Activated CD4-positive, CD25-positive, alpha-beta regulatory T cell (primary cell): ENCODE measurements at places on chromosomes 3 and 15.

DNA sequence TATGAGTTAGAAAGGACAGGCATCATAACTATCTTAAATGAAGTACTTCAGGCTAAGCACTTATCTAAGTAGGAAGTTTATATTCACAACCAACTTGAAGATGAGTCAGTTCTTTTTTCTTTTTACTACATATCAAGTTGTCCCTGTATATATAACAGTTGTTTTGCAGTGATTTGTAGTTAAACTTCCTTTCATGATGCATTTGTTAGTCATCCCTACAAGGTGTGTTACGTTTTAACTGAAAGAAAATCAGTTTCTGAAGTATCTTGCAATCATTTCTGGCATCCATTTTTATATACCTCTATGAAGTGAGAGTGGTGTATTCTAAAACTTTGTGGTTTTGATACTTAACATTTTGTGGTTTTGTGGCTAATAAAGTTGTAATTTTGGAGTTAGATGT lies 46.1 kb downstream of the ZFAND6 start:
- DNase-seq, result no peak

GRCh38 chr3:36543276-36543997 lies 163.1 kb downstream of the STAC start:
- DNase-seq, result no peak

DNA sequence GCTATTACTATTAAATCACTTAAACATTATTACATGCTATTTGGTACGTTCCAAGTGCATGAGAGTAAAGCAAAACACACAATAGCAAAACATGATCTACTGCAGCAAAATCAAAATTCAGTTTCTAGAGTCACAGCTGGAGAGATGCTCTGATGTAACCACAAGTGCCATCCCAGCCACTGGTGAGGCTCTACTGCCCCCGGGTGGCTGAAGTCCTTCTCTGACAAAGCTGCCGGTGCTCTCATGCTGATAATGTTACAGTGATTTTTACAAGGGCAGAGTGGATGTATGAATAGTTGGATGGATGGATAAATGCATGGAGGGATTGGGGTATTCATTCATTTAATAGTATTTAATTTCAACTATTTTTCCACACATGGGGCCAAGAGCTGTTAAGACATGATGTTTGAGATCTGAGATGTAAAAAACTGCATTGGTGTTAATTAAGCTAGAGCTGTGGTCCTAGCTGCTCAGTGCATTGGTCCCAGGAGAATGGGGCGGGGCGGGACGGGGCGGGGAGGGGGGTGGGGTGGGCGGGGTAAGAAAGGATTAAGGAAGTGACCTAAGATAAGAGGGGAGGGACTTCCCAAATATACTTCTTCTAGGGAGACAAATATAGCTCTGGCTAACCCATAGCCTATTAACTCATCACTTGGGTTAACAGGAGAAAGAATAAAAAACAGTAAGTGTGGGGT lies 5.3 kb upstream of the SPESP1 start:
- peak; percentile 22 for DNase-seq

DNA sequence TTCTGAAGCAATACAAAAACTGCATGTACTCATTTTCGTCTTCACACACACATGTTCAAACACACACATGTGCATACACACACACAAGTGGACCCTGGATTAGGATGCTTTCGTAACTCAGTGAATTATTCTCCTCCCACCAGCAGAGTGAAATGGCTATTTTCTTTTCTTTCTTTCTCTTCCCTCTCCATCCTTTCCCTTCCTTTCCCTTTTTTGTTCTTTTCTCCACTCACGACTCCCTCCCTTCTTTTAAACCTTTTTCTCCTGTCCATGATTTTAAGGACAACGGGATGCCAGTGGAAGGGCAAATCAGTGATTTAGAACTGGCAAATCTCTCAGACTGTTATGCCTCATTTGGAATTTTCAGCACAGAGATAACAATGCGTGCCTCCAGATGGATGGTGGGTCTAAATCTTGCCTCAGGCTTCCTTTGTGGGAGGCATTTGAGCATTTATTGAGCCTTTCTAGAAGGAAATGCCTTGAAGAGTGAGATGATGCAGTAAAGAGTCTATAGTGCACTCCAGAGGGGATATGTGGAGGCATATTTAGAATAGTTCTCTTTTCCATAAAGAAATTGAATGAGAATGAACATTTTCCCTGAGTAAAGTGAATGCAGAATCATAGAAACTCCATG lies 130.4 kb upstream of the SLC7A14 start:
- no peak for DNase-seq

GRCh38 chr3:114290911-114291901 lies 2.6 kb upstream of the TIGIT start:
- DNase-seq, result peak; percentile 99

GRCh38 chr3:29503958-29504357 lies 223.1 kb downstream of the RBMS3 start:
- DNase-seq, result no peak

- no peak for DNase-seq
Observed at GRCh38 chr3:18234717-18235335, 190.3 kb downstream of the SATB1 start.

DNA sequence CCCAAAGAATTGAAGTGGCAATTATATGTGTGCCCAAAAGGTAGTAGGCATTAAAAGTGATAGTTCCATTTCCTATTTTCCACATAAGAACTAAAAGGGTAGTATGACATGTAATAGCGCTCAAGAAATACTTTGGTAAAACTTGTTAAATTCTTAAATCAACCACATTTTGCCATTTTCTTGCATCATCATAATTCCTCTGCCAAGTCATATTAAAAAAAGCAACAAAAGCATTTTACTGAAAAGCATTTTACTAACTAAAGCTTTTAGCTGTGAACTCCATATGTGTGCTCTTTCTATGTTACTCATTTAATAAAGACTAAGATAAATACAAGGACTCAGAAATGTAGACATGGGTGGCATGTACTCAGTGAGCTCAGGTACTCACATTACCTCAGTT lies 70.1 kb downstream of the GPR160 start:
- DNase-seq, result no peak

DNA sequence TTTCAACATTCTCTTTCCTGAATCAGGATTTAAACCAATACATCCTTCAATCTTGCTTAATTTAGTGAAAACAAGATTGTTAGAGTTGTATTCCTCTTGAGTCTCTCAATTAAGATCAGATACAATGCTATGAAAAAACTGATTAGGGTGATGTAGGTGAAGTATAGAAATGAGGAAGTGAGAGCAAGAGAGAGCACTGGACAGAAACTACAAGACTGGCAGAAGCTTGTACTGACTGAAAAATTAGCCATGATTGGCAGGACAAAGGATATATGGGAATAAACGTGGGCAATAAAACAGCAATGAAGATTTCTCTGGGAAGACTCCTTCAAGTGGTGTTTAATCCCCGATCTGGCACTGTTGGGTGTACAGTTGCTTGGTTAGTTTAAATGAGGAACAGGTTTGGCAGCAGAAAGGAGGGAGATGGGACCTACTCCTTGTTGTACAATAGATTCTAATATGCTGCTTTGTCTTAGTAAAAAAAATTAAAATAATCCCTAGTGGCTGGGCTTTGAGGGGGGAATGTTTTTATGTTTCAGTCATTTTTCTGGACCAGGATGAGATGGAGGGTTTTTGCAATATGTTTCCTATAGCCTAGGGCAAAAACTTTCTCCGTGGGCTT lies 252.7 kb downstream of the SLC9A9 start:
- no peak for DNase-seq

DNA sequence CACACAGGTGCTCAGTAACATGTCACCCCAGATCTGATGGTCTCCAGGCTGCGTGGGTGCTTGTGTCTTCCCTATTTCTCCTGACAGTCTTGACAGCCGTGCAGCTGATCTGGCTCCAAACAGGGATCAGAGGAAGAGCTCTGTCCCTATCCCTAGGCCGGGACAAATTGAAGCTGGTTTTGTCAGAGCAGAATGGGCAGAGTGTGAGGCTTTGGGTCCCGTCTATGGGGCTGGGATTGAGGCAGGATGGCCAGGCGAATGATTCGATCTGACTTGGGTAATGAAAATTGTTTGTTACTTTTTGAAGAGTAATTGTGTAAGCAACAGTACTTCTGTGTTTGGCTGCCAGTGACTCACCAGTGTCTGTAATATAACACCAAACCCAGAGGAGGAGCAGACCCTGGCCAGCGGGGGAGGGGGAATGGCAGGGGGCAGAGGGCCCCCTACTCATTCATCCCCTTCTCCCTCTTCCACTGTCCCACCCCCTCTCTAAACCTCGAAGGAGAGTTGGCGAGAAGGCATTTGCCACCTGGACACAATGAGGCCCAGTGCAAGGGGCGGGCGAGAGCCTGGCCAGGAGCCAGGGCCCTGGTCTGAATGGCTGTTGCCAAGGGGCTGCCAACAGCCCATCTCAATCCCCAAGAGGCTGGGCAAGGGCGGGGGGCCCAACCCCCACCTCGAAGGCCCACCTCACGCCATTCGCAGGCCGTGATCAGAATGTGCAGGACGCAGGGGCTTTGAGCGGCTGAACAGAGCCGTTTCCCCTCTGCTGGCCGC lies 4.9 kb upstream of the MAGEF1 start:
- DNase-seq, result no peak

- no peak for DNase-seq
Observed at GRCh38 chr3:140510303-140510861, 167.5 kb upstream of the TRIM42 start.

- no peak for DNase-seq
Observed at GRCh38 chr15:85752124-85752475, 42.6 kb downstream of the KLHL25 start.

- no peak for DNase-seq
Observed at GRCh38 chr15:58309963-58310928, 121.5 kb upstream of the LIPC start.

DNA sequence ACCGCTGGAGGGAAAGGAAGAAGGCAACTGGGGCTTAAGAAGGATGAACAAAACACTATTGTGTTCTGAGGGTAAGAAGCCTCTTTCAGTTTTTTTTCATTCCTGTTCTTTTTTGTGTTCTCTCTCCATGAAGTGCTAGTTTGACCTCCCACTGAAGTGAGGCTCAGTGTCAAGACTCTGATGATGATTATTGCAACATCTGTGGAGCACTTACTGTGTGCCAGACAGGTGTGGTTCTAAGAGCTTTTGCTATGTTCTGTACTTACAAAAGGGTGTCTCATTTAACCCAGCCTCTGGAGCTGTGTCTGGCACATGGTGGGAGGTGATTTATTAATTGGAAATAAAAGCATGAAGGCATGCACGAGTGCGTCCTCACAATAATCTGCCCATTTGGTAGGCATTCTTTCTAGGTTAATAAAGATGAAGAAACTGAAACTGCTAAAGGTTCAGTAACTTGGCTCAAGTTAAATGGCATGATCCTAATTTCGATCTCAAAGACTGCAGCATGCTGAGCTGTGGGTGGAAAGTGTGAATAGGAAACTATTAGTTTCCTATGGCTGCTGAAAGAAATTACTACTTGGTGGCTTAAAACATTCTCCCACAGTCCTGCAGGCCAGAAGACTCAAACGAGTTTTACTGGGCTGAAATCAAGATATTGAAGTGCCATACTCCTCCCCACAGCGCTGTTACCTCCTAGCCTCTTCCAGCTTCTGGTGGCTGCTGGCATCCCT lies 38.5 kb upstream of the VEPH1 start:
- DNase-seq, result no peak

DNA sequence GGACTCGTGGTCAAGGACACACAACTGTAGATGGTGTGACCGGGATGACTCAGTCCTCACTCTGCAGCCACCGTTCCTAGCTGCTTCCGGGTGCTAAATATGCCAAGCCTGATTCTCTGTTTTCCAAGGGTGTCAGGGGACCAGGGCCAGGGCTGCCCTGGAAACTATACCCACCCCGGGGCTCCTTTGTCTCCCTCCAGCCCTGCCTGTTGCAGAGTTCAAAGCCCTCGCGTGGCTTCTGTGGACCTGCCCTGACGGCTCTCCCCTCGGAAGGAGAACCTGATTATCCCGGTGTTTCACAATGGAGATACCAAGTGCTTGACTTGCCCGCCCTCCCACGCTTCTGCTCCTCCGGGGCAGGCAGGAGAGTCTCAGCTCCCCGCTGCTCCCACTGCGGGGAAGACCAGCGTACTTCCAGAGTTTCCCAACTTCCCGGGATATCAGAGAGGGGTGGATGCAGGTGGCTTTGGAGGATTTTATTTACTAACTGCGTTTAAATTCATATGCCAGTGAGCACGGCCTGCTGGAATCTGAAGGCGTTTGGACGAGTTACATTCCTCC lies 125.0 kb downstream of the ASB7 start:
- DNase-seq, result no peak

DNA sequence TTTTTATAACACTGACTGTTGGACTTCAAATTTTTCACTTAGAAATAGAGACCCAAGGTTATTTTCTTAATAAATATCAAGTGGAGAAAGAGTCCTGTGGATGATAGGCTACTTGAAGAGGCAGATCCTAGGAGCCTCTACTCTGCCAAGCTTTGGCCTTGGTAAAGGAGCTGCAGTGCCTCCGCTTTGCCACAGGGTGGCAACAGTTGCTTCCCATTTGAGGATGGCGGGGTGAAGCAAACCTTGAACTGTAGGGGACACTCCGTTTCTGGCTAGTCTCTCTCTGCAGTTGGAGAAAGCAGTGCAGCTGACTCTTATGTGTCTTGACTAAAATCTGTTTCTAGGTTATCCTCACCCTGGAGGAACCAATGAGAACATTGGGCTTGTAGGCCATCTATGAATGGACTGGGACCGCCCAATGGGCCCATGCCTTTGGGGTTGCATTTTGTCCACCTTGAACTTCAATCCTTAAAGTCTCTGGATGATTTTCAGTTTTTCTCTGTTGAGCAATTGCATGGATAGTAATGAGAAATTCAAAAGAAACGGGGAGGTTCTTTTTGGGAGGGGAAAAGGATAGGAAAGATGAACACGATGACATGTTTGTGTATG lies 9.8 kb downstream of the SCG5 start:
- DNase-seq, result peak; percentile 2

DNA sequence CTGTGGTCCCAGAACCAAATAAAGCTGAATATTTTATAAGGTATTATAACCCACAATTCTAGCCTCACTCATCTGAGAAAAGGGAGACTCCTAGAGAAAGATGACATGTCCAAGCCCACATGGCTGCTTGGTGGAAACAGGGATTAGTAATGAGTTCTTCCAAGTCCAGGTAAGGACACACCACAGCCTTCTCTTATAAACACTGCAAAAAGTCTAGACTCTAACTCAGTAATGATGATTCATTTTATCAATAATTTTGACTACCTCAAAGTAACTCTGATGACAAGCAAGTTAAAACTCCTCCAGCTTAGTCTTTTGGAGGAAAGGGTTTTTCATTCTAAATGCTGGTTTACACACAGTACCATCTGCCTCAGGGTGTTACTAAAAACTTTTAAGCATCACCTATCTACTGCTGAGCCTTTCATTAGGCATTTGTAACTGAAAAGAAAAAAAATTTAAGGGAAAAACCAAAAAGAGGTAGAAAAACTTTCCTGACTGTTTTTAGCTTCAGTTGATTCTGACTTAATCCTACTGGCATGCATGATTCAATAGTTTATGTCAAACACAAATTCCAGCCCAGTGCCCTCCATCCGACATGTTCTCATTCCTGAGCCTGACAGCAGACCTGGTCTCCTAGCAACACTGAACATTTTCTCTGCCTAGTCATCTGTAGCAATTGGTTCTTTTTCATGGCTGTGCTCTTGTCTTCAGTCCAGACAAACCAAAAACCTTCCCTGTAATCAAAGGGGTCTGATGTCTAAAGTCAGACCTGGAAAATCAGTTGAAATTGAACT lies 43.9 kb downstream of the P3H2 start:
- DNase-seq, result no peak

GRCh38 chr3:3906171-3906570 lies 106.9 kb downstream of the LRRN1 start:
- DNase-seq, result no peak

GRCh38 chr3:160287666-160288065 lies 62.4 kb downstream of the C3orf80 start:
- DNase-seq, result no peak

- DNase-seq, result no peak
Observed at GRCh38 chr3:129281726-129282125, 3.1 kb downstream of the HMCES start.

GRCh38 chr3:9884555-9885165 lies 4.6 kb upstream of the CIDEC start:
- no peak for DNase-seq
